HS-27A (cell line): ENCODE measurements at places on chromosomes 12 and 14.

GRCh38 chr12:54001283-54002187, 1.6 kb downstream of the HOXC9 start:
- no peak for DNase-seq

DNA sequence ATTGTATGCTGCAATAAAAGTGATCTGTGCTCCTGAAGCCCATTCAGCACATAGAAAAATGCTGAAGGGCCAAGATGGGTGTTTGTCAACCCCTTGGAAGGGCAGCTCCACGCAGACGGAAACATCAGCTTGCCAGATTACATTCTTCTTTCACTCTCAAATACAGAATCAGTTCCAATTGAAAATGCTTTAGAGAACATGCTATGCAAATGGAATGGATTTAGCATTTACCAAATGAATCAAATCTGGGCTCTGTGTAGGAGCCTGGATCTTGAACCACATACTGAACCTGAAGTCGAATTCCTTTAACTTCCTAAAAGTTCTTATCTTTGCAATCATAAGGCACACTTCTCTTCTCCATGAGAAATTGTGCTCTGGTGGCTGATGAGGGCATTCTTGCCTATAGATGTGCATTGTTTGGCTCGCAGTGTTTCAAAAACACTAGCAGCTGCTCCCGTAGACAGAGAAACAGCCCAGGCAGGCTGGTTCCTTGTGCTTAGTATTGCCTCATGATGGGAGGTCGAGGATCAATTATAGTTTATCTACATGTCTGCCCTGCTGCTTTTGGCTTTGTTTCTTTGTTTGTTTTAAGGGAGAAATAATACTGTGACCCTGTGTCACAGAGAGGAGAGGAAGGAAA, 489.8 kb upstream of the FLRT2 start:
- DNase-seq = no peak

GRCh38 chr14:102916347-102917055, 6.0 kb upstream of the AMN start:
- DNase-seq = no peak

DNA sequence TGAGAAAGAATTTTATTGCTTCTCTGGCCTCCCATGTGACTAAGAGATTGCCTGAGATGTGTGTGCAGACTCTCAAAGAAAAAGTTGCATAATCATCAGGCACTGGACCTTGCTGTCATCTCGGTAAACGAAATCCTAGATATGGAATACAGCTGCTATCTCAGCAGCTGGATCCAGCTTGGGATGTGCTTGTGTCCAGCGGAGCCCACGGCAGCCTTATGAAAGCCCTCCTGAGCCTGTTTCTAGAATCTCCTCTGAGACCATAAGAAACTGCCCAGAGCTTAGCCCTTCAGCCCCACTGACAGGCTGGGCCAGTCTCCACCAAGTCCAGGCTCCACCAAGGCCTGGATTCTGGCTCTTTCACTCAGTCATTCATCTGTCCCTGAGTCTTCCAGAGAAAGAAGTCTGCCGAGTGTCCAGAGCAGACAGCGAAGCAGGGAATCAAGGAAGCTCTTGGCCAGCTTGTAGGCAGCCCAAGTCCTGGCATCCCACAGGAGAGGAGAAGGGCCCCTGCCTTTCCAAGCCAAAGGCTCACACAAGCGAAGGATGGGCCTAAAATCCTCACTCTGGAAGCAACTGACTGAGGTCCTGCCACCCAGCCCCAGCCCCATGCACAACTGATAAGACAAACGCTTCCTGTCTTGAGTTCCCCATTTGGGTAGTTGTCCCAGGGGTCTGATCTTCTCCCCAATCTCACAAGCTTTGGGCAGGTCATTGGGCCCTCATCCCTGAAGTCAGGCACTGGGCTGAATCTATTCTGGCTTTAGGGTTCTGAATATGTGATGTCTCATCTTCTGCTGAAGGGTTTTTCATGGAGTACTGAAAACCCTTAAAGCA, 97.8 kb downstream of the SEC23A start:
- DNase-seq = no peak
